Stimulated activated CD4-positive, alpha-beta T cell treated with anti-CD3 and anti-CD28 coated beads, Interleukin-15, amount 100 ng/mL, for 1 hour (primary cell): ENCODE measurements at places on chromosomes 2 and 18.

DNA sequence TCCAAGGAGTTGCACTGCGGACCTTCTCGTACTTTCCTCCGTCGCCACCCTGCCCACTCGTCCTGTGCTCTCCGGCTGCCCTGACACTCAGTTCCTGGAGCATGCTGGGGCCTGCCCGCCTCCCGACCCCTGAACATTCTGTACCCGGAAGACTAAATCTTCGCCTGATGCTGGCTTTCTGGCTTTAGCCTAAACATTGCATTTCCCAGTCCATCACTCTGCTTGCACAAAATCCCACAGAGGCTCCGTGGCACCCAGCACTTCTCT is 550 bp upstream of the SFXN5 start:
- no peak for DNase-seq

DNA sequence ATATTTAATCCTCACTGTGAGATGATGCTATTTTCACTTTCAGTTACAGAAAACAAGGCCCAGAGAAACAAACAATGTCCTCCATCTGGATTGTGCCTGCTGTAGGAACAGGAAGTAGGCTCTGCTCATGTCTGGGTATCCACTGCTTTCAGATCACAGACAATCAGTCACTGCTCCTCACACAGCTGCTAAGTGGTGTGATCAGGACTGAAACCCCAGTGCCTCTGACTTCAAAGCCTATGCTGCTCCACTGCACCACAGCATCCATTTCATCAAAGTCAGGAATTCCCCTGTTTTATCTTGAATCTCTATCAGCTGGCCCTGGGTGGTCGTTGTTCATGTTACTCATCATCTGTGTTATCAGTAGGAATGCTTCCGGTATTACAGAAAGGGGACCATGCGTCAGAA is 303.8 kb upstream of the TRIB2 start:
- DNase-seq, result no peak

- no peak for DNase-seq
Observed at GRCh38 chr2:177332026-177332991, 60.3 kb upstream of the AGPS start.

- no peak for DNase-seq
Observed at GRCh38 chr2:224820283-224820991, 104.3 kb upstream of the CCDC195 start.

- no peak for DNase-seq
Observed at GRCh38 chr18:6927153-6927552, 190.4 kb downstream of the LAMA1 start.

- no peak for DNase-seq
Observed at GRCh38 chr2:151947813-151948165, 119.6 kb upstream of the ARL5A start.

- no peak for DNase-seq
Observed at GRCh38 chr2:180644709-180645108, 335.7 kb upstream of the UBE2E3 start.

DNA sequence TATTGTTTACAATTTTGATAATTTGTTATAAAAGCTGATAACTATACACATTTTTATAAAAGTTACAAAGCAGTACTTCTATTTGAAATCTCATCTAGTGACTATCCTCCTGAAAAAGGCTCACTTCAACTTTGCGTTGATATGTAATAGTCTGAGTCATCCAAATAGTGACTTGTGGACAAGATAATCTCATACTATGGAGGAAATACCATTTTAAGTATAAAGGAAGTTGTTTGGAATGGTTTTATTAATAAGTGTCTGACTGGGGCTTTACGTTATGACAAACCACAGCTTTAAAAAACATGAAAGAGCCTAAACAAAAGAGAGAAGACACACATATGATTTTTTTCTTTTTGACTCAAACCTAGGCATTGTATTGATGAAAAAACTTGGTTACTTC is 272.3 kb upstream of the COL3A1 start:
- DNase-seq, result no peak

- no peak for DNase-seq
Observed at GRCh38 chr2:180947208-180947689, 33.2 kb upstream of the UBE2E3 start.

DNA sequence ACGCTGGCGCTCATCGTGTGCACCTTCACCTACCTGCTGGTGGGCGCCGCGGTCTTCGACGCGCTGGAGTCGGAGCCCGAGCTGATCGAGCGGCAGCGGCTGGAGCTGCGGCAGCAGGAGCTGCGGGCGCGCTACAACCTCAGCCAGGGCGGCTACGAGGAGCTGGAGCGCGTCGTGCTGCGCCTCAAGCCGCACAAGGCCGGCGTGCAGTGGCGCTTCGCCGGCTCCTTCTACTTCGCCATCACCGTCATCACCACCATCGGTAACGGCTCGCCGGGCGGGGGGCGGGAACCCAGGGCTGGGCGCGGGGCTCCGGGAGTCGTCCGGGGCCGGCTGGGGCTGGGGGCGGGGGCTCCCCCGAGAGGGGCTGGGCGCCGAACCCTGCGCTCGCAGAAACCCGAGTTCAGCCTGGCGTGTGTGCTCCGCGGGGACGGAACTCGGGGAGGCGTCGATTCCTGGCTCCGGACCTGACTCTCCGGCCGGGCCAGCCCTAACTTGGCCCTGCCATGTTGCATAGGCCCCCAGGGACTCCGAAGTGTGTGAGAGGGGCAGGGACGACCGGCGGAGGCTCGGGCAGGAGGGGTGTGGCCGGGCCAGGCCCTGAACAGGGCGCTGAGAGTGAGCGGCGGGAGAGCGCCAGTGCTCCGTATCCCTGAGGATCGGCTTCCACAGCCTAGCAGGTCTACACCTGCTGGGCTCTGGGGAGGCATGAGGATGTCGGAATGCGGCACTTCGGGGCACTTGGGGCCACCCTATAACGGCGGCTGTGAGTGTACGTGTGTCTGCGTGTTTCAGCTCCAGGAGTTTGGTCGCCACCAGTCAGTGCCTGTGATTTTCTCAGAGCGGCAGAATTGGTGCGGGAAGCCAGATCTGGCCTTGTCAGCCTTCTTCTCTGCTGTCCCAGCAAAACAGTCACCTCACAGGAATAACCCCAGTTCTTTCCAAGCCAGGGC is 651 bp downstream of the KCNK3 start:
- no peak for DNase-seq

DNA sequence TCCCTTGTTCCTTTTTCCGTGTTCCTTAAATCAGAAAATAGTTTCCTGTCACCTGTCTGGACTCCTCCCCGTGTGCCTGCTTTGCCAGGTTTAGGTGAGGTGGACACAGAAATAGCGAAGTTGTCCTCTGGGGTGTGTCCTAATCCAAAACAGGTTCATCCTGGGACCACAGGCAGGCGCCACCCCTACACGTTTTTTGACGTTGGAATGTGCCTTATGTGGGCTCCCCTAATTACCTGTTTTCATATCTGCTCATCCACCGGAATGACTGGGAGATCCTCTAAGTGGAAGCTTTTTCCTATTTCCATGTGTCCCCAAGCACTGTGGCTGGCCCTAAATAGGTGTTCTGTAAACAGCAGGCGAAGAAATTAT is 49.0 kb upstream of the PAIP2B start:
- DNase-seq, result no peak

DNA sequence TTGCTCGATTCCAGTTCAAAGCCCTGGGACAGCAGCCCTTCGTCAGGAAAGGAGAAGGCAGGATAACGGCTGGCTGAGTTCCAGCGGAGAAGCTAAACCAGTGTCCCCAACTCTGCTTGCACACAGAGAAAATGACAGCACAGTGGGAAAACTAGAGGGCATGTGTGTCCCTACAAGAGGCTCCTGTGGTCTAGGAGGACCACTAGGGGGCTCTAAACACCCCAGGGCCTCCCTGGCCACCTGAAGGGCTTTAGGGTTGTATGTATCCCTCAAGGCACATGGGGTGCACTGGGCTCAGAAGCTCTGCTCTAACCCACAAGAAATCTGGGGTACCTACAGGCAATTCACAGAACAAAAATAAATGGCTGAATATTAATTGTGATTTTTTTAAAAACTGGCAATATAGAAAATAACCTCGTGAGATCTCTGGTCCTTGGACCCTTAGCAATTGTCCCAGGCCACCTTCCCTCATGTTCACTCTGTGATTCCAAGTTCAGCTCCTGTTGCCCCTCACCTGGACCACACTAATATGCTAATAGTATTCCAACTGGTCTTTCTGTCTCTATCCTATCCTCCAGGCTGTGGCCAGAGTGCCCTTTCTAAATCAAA is 17.5 kb downstream of the STAT1 start:
- no peak for DNase-seq

DNA sequence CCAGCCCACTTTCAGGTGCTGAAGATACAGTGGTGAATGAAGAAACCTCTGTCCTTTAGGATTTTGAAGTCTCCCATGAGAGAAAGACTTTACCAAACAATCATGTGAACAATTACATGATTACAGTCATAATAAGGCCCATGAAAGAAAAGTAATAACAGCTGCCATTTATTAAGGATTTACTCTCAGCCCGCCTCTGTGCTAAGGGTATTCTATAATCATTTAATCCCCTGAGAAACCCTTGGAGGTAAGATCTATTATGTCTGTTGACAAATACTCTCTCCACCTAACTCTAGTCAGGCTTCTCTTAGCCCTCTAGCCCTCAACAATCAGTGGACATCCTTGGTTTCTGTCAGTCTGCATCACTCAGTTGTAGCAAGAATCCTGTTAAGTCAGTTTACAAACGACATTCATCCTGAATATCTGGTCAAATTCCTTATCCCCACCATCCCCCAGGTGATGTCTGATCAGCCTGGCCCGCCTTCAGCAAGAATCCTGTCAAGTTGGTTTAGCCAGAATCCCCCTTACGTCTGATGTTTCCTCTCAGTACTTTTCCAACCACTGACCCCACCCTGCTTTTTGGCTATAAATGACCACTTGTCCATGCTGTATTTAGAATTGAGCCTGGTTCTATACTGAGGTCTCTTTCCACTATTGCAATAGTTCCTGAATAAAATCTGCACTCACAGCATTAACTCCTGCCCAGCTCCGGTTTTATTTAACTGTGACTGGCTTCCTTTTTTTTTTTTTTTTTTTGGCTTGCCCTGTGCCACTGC is 12.2 kb upstream of the SOCS6 start:
- no peak for DNase-seq

- DNase-seq, result no peak
Observed at GRCh38 chr2:120815292-120815691, 79.6 kb downstream of the GLI2 start.

DNA sequence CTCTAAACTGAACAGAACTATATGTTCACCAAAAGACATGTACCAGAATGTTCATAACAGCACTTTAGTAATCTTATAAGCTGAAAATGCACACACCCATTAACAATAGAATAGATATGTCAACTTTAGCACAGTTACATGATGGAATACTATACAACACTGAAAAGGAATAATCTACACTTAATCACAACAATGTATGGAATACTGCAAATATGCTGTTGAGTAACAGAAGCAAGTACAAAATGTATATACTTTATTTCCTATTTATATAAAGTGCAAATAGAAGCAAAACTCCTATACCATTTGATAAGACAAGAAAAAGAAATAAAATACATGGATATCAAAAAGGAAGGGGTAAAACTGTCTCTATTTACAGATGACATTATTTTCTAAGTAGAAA is 352.8 kb downstream of the NCKAP5 start:
- no peak for DNase-seq

DNA sequence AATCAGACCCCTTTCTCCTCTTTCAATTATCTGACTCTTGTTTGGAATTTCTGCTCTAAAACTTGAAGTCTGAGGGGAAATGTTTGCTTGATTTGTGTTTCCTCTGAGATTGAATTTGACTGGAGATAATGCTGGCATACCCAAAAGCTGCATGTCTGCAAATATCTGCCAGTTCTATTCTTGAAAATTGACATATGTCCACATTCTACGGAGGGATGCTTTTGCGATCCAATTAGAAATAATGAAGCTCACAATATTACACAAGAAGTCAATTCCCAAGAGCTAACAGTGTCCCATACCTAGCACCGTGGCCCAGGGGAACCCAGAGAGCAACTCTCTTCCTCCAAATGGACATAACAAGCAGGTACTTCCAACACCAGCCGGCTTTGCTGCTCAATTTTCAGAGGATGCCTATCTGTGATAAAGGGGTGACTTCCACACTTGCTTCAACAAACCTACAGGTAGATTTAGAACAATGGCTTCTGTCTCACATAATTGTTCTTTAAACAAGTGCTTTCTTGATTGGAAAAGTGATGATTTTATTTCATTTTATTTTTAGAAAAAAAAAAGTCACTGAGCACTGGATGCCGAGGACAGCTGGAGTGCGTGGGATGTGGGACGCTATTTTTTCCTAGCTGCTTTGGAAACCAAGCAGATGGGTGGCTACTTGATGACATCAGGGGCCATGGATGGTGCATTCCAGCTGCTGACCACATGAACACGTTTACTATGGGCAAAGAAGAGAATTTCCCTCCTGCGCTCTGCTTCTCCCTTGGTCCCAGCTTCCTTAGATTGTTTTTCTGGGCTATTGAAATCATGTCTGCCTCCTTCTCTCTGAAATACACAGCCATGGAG is 488.9 kb downstream of the RNF144A start:
- DNase-seq, result no peak

DNA sequence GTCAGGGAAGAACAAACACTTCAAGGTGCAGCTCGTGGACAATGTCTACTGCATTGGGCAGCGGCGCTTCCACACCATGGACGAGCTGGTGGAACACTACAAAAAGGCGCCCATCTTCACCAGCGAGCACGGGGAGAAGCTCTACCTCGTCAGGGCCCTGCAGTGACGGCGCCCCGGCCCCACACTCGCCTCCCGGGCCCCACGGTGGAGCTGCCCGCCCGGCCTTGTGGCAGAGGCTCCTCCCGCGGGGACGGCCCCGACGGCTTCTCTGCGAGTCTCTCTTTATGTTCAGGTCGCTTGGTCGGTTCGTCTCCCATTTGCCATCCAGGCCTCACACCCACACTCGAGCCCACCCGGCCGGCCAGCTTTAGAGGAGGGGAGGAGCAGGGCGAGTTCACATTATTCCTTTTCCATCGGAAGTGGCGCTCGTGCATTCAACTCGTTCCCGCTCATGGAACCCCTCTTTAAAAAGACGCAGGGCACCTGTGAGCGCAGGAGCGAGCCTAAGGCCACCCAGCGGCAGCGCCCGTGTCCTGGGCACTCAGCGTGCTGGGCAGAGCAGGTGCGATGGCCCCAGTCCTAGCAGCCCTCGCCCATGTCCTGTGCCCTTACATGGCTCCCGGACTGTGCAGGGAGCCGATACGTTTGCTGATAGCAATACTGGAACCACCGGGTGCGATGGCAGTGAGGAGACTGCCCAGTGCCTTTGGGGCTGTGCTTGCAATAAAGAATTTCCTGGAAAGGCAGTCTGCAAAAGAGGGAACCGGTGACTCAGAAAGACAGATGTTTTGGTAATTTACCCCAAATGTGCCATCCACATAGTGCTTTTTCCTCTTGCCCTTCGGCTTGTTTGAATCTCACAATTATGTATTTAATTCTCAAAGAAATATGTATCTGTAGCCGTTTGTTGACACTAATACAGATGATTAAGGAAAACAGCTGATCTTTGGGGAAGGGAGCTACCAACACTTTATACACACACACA is 148.6 kb downstream of the NCK2 start:
- no peak for DNase-seq

GRCh38 chr2:72012886-72013574 is 134.6 kb downstream of the CYP26B1 start:
- DNase-seq, result no peak
